ENCODE measurements at places on chromosomes 6 and 20.

- no peak for DNase-seq
Observed at GRCh38 chr6:39610221-39610620, 115.0 kb downstream of the KIF6 start.

DNA sequence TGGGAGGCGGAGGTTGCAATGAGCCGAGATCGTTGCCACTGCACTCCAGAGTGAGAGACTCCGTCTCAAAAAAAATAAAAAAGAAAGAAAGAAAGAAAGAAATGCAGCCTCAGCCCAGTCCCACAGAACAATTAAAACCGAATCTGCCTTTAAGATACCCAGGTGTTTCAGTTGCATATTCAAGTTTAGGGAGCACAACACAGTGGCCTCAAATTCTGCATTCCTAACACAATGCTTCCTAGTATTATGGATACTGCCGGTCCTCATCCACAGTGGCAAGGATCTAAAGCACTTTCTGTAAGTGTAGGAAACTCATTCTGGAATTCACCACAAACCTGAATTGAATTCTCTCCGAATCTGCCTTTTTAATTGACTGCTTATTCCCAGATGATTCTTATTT, 80.5 kb downstream of the TNFRSF21 start:
- no peak for DNase-seq

DNA sequence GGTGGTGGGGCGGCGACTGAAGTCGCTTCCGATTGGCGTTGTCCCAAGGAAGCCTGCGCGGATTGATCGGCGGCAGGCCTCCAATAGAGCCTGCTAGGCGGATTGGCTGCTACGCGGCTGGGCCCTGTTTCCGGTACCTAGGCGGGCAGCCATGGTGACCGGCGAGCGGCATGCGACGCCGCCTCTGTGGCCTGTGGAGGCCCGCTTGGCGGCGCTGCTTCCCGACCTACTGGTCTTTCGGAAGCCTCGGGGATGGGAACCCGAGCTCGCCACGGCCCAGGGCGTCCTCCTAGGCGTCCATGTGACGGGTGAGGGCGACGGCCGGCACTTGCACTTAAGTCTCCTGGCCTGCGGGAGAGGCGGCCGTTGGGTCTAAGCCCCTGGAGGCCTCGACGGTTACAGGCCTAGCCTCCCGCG, 28.1 kb downstream of the NFYA start:
- no peak for DNase-seq

DNA sequence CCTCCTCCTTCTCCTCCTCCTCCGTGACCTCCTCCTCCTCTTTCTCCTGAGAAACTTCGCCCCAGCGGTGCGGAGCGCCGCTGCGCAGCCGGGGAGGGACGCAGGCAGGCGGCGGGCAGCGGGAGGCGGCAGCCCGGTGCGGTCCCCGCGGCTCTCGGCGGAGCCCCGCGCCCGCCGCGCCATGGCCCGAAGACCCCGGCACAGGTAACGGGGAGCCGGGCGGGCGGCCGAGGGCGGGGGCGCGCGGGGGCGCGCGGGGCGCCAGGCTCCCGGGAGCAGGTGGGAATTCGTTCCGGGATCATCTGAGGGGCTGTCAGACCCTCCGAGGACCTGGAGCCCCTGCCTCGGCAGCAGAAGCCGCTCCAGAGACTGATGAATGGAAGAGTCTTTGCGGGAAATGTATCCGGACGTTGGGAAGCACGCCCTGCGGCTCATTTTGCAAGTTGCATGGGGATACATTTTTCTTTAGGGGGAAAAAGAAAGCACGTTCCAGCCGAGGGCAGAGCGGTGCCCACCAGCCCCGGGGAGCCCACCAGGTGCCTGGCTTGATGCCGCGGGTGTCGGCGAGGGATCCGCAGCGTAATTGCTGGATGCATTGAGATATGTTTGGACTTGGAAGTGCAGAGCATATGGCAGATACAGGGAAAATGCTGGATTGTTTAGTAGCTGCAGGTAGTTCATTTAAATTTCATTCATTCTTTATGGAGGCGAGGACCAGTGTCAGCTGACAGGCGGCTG, 394 bp downstream of the MYB start:
- no peak for DNase-seq

DNA sequence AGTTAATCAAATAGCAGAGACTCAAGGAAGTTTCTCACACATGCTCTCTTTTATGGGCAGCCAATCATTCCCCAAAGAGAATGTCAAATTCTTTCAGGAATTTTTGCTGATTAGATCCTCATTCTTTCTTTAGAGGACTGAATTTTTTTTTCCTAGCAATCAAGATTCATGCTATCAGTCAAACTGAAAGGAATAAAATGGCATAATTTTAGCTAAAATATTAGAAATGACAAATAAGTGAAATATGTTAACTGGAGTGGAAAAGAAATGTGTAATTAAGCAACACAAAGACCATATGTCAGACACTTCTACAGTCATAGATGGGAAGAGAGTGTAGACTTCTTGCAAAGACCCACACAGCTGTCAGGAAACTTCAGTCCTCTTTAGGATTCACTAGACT, 242.3 kb upstream of the RNF217 start:
- DNase-seq, result no peak

DNA sequence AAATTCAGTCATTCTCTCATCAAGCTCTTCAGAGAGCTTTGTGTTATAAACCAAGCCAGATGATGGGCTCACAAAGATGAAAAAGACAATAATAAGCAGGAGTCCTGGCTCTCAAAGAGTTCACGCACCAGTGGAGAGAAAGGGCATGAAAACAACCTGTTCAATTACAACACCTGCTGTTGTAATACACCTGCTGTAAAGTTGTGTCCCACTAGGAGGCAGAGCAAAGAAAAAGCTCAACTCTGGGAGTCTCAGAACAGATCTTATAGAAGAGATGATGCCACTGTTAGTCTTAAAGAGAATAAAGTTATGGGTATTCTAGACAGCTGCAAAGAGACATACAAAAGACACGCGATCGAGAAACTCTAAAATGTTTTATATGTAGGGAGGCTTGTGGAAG, 100.6 kb downstream of the DCDC2 start:
- no peak for DNase-seq

DNA sequence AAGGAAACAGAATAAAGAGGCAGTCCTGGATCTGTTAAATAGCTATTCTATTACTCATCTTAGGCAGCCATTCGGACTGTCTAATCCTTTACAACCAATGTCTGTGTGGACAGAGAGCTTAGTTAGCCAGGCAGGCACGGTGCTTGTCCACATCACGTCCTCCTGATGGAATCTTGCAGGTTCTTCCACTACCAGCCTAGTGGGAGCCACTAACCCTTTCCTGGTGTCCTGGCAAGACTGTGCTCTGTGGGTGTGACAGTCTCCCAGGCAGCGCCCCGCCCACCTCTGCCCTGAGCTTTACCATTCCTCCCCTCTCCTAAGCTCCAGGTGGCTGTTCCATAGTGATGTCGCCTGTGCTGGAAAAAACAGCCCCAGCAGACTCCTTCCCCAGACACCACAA, 78.3 kb upstream of the CLDN20 start:
- no peak for DNase-seq

GRCh38 chr6:41597246-41598000, 40.8 kb upstream of the MDFI start:
- no peak for DNase-seq
